ENCODE measurements at places on chromosomes 4 and X. TPM values are rescaled to one million over a fixed set of nuclear protein-coding genes. Genes with fewer than 3 reads are reported as not detected.
A peak's percentile ranks its signal among the peaks of the same experiment; 100 is the strongest.

- DNase-seq = no peak
- H3K36me3 ChIP-seq = no peaks in the 10 kb centered on the region
- peaks cover 67% of the 10 kb centered on the region for H3K27me3 ChIP-seq
- H3K4me1 ChIP-seq = no peaks in the 10 kb centered on the region
Measured at GRCh38 chr4:41746025-41746439, 2.5 kb downstream of the PHOX2B start.

GRCh38 chr4:20393486-20394100, 141.9 kb downstream of the SLIT2 start:
- H3K4me1 ChIP-seq = no peaks in the 10 kb centered on the region
- DNase-seq = no peak
- no peak overlapping the region for H3K4me3 ChIP-seq
- no peak overlapping the region for H3K27ac ChIP-seq
- no peaks in the 10 kb centered on the region for H3K36me3 ChIP-seq
- no peaks in the 10 kb centered on the region for H3K27me3 ChIP-seq

DNA sequence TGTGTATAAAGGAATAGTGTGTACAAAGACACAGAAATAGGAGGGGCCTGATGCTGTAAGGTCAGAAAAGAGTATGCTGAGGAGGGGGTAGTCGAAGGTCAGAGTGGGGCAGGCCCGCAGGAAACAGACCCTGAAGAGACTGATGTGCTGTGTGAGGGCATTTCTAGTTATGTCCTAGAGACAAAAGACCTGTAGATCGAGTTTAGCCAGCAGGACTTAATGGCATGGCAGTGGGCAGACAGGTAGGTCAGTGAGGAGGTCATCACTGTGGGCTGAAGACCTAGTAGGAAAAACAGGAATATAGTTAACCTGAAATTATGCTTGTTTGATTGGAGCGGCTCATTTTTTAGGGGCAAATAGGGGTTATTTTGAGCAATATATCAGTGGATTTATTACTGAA, 57.1 kb downstream of the KIAA0232 start:
- H3K36me3 ChIP-seq = peaks cover 20% of the 10 kb centered on the region
- H3K27ac ChIP-seq = no peak overlapping the region
- H3K4me3 ChIP-seq = no peak overlapping the region
- H3K4me1 ChIP-seq = no peaks in the 10 kb centered on the region

- no peaks in the 10 kb centered on the region for H3K36me3 ChIP-seq
- no peak overlapping the region for H3K4me3 ChIP-seq
- H3K4me1 ChIP-seq = no peaks in the 10 kb centered on the region
- DNase-seq = no peak
Measured at GRCh38 chr4:2066571-2067445, 7.7 kb downstream of the NAT8L start.

DNA sequence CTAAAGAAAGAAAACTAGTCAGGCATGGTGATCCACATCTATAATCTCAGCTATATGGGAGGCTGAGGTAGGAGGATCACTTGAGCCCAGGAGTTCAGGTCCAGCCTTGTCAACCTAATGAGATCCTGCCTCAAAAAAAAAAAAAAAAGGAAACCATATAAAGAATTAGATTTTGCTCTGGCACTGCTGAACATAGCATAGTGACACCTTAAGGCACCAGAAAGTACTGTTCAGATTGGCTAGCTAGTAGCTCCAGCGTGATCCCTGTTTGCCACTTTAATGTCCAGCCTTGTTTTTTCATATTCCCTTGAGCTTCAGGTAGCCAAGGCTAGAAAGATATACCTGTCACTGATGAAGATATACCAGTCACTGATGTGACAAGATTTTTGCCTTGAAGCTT, 34.1 kb downstream of the EXOC1 start:
- H3K4me3 ChIP-seq = no peak overlapping the region
- DNase-seq = no peak
- H3K27ac ChIP-seq = no peak overlapping the region

- H3K4me1 ChIP-seq = no peaks in the 10 kb centered on the region
- H3K4me3 ChIP-seq = no peak overlapping the region
- no peak for DNase-seq
- H3K27me3 ChIP-seq = no peaks in the 10 kb centered on the region
- no peaks in the 10 kb centered on the region for H3K36me3 ChIP-seq
- H3K27ac ChIP-seq = no peak overlapping the region
Measured at GRCh38 chrX:19057856-19058255, 64.4 kb downstream of the ADGRG2 start.

DNA sequence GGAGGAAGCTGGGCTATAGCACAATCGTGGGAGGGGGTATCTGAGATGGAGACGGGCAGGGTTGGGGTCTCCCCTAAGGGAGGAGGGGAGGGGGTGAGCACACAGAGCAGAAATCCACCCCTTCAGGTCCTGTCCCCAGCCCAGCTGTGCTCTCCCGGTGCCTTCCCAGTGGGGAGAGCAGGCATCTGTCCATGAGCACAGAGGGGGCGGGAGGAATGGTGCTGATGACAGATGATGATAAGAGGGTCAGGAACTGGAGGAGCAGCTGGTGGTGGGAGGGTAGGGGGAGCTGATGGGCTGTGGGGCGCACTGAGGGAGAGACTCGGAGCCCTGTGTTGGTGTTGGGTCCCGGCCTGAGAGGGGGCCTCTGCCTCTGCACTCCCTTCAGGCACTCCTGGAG, 8.6 kb downstream of the ATP2B3 start:
- H3K4me1 ChIP-seq = no peaks in the 10 kb centered on the region
- no peak for DNase-seq
- H3K36me3 ChIP-seq = no peaks in the 10 kb centered on the region

- peak overlapping the region; percentile 40 for H3K4me3 ChIP-seq
- no peak for DNase-seq
- H3K27me3 ChIP-seq = no peaks in the 10 kb centered on the region
- H3K4me1 ChIP-seq = peaks cover 73% of the 10 kb centered on the region
- peak overlapping the region; percentile 57 for H3K27ac ChIP-seq
- peaks cover 6% of the 10 kb centered on the region for H3K36me3 ChIP-seq
Measured at GRCh38 chr4:38674258-38675144, 10.5 kb downstream of the KLF3 start.

DNA sequence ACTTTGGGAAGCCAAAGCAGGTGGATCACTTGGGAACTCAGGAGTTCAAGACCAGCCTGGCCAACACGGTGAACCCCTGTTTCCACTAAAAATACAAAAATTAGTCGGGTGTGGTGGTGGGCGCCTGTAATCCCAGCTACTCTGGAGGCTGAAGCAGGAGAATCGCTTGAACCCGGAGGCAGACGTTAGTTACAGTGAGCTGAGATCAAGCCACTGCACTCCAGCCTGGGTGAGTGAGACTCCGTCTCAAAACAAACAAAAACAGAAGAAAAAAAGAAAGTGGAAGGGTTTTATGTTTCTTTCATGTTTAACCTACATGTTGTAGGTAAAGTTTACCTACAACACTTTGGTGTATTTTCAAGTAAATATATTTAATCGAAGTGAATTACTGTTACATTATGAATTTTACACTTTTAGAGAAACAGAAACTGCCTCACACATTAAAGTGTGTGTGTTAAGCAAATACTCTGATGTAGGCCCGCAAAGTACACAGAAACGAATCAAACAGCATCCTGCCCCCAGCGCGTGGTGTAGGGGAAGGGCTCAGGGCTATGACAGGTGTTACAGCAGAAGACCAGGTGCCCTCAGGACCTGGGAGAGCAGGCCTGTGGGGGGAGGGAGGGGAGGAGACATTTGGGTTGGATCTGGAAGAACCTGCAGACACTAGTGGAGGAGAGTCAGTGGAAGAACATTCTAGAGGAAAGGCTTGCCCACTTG, 39.0 kb downstream of the PTTG2 start:
- no peak overlapping the region for H3K4me3 ChIP-seq
- peaks cover 2% of the 10 kb centered on the region for H3K36me3 ChIP-seq
- DNase-seq = no peak
- H3K4me1 ChIP-seq = peaks cover 40% of the 10 kb centered on the region

DNA sequence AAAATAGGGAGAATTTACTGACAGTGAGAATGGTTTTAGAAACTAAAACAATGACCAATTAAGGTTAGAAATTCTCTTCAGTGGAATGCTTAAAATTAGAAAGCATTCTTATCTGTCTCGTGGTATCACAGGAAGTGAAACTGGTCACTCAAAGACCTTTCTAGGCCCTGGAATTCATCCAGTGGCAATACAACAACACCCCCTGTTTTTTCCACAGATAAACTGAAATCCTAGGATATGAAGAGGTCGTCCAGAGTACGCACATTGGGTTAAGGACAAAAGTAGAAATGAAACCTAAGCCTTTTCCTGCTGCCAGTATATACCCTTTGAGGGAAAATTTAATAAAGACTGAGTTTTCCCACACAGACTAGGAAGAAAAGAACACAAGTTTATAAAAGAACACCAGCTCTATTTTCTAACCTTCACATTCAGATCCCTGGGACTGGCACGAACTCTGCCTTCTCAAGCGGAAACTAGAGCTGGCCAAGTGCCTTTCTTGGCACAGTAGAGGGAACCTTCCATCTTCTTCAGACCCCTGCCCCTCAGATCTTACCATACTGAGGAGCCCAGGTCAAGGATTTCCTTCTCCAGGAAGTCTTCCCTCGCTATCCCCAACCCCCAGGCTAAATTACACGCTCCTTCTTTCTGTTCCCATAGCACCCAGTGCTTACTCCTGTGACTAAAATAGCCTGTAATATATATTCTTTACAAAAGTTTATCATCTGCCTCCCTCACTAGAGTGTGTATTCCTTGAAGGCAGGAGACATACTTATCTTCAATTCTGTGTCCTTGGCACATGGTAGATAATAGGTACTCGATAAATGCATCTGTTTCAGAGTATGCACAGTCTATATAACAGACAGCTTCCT, 16.9 kb downstream of the LHFPL1 start:
- DNase-seq = no peak
- no peak overlapping the region for H3K4me3 ChIP-seq
- H3K27me3 ChIP-seq = no peaks in the 10 kb centered on the region

DNA sequence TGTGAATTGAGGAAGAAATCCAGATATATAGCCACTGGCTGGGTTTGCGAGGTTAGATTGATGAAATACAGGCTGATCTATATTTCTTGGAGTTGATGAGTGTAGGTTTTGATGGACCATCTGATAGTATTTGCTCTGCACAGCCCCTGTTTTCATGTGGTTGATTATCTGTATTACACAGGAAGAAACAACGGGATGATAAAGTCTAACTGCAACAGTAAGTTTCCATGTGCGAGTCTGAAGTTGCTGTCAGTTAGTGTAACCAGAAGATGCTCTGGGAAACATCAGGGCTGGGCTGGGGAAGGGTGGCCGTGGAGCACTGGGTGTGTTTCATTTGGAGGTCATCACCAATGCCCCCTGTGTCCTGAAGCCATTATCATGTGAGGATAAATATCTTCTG, 148.4 kb upstream of the SFRP2 start:
- H3K27me3 ChIP-seq = peaks cover 6% of the 10 kb centered on the region
- no peaks in the 10 kb centered on the region for H3K36me3 ChIP-seq
- no peaks in the 10 kb centered on the region for H3K4me1 ChIP-seq
- no peak overlapping the region for H3K27ac ChIP-seq

DNA sequence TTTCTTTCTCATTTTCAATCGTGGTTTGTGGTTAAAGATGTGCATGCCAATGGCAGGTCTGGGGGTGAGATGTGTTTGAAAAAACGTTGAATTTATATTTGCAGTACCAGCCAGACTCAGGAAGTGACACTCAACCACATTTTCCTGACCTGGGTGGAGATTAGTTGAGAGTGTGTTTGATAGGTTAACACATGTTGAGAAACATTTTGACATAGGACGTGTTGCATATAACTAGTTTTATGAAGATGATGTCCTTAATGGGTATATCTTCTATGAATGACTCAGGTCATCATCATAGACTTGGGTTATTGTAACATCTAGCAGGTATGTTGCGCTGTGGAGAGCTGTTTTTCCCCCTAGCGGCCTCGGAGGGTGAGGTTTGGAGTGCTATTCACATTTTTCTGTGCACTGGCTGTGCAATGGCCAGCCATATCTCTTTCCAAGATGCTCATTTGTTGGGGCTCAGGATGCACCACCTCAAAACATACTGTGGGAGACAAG, 21.7 kb upstream of the CD38 start:
- peaks cover 54% of the 10 kb centered on the region for H3K4me1 ChIP-seq
- no peaks in the 10 kb centered on the region for H3K27me3 ChIP-seq
- peak overlapping the region; percentile 76 for H3K4me3 ChIP-seq
- peaks cover 1% of the 10 kb centered on the region for H3K36me3 ChIP-seq

- no peaks in the 10 kb centered on the region for H3K27me3 ChIP-seq
- no peak overlapping the region for H3K4me3 ChIP-seq
- H3K27ac ChIP-seq = no peak overlapping the region
- peaks cover 14% of the 10 kb centered on the region for H3K36me3 ChIP-seq
- no peak for DNase-seq
- peaks cover 19% of the 10 kb centered on the region for H3K4me1 ChIP-seq
Measured at GRCh38 chrX:154539077-154539476, 7.6 kb downstream of the G6PD start.

- no peaks in the 10 kb centered on the region for H3K36me3 ChIP-seq
- H3K4me1 ChIP-seq = peaks cover 20% of the 10 kb centered on the region
- H3K27ac ChIP-seq = peak overlapping the region; percentile 18
- H3K27me3 ChIP-seq = peaks cover 69% of the 10 kb centered on the region
- no peak for DNase-seq
Measured at GRCh38 chrX:25018682-25019081, 2.9 kb upstream of the ARX start.

DNA sequence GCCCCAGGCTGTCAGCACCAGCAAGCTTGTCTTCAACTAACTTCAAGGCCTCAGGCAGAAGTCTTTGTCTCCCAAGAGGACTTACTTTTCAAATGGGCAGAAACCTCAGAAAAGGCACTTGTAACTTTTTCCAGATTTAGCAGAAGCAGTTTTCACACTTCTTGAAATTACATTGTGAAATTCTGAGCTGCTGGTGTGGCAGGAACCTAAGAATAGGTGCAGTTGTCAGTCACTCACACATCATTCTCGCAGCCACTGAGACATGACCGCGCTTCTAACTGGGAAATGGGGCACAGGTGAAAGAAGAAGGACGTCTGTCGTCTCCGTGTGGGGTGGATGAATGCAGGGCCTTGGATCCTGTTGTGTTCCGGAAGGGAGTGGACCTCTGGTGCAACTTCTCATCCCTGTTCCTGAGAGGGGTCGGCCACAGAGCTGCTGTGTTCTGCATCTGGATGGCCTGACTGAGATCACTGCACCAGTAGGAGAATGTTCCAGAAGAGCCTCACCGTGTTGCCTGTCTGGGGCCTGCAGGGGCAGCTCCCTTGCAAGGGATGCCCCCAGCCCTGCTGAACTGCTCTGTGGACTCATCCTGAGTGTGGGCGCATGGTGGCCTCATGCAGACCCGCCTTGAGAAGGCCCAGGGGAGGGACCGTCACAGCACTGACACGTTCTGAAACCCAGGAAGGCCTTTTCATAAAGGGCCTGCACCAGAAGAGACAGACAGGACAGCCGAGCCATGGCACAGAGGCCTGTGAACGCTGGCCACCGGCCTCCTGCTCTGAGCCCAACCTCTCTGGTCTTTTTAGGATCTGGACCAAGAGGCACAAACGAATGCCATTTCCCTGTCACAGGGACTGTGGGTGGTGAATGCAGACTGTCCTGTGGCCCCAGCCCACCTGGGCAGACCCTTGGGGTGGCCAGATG, 18.7 kb downstream of the NAT8L start:
- no peaks in the 10 kb centered on the region for H3K4me1 ChIP-seq
- peaks cover 2% of the 10 kb centered on the region for H3K27me3 ChIP-seq
- no peak overlapping the region for H3K27ac ChIP-seq
- H3K36me3 ChIP-seq = no peaks in the 10 kb centered on the region

PPBP gene
- not detected for total RNA-seq

MXRA5 gene
- not detected for total RNA-seq

GAGE1 gene
- not detected for total RNA-seq

TMEM185A gene
- total RNA-seq = 18.7 TPM

PARM1 gene
- not detected for total RNA-seq

MAGEA4 gene
- total RNA-seq = not detected

TCEAL7 gene
- total RNA-seq = not detected

All from activated T-helper 1 cell treated with anti-CD3 and anti-CD28 coated beads, Interleukin-12 subunit alpha, Interleukin-12 subunit beta, Interleukin-2, Interleukin-4 antibody, amounts not matched to agents 30 ng/mL and 10 ng/mL and 1 ng/mL, durations not matched to agents 14 hours and 24 hours and 36 hours (primary cell).